Ovary (tissue), 10 donors: ENCODE measurements at places on chromosomes 1 and 21. TPM values are rescaled to one million over a fixed set of nuclear protein-coding genes. Genes with fewer than 3 reads are reported as not detected.

The FAM167B gene
- total RNA-seq, result 1.5 TPM

The ZNHIT6 gene
- 19.3 TPM for total RNA-seq

DNA sequence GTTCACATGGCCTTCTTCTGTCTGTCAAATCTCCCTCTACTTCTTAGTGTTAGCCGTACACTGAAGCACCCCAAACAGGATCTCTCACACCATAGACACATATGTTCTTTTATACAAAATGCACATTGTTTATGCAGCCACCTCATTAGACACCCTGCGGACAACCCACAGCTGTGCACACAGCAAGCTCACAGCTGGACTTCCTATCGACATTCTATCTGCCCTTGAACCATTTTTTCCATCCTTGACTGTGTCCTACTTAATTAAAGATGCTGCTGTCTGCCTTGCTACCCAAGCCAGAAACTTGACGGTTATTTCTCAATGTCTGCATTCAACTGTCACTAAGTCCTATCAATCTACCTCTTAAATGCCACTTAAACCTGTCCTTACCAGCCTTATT, 3.2 kb upstream of the ZBTB21 start:
- H3K27me3 ChIP-seq, result no peaks in the 10 kb centered on the region
- peaks cover 2% of the 10 kb centered on the region for H3K4me1 ChIP-seq
- H3K36me3 ChIP-seq, result no peaks in the 10 kb centered on the region
- H3K27ac ChIP-seq, result no peak overlapping the region

The DR1 gene
- total RNA-seq, result 34.4 TPM

- H3K36me3 ChIP-seq, result no peaks in the 10 kb centered on the region
- no peak overlapping the region for H3K4me3 ChIP-seq
- no peak for DNase-seq
- H3K4me1 ChIP-seq, result no peaks in the 10 kb centered on the region
- H3K27ac ChIP-seq, result no peak overlapping the region
Observed at GRCh38 chr1:200346700-200347099, 63.1 kb downstream of the ZNF281 start.

The LRRC38 gene
- total RNA-seq, result not detected
